ENCODE measurements at places on chromosomes 2 and 18.

DNA sequence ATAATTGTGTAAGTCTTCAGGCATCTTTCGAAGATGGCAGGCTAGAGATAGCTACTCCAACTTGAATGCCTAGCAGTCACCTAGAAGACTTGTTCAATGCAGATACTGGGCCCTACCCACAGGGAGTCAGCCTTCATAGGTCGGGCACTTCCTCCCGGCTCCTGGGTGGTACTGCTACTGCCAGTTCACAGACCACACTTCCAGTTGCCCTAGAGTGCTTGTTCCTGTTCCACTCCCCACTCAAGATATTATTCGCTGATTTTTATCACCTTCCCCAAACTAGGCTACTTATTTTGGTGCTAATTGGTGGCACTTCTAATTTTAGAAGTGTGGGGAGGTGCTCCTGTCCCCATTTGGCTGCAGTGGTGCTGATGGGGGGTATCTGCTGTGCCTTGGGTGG is 34.2 kb downstream of the INPP4A start:
- no peak for DNase-seq

DNA sequence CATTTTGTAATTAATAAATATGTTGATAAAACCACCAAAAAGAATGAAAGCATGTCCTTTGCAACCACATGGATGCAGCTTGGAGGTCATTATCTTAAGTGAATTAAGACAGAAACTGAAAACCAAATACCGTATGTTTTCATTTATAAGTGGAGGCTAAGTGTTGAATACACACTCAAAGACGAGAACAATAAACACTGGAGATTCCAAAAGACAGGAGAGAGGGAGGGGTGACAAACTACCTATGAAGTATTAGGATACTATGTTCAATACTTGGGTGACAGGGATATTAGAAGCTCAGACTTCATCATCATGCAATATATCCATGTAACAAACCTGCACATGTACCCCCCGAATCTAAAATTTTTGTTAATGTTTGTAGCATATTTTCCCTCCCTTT is 7.0 kb downstream of the ERLEC1 start:
- no peak for DNase-seq

DNA sequence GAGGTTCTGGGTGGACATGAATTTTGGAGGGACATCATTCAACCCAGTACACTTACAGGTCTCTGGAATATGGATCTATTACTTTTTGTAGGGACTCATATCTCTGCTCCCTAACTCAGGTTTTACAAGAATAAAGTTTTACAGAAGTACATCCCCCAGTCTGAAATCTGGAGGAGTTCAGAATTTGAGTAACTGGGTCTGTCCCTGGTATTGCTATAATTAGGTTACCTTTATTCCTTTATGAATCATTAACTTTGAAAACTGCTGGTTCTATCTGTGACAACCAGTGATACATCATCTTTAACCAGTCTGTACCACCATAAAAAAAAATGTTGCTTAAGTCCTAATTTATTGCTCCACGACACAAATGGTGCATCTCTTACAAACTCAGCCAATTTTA is 59.9 kb downstream of the INSIG2 start:
- DNase-seq, result peak; percentile 42

- DNase-seq, result no peak
Observed at GRCh38 chr18:35470435-35470834, 27.3 kb downstream of the INO80C start.

Measured in NCI-H446 treated with DMSO at 0.1 percent for 48 hours (cell line).